ENCODE measurements at places on chromosomes 12 and 14.

DNA sequence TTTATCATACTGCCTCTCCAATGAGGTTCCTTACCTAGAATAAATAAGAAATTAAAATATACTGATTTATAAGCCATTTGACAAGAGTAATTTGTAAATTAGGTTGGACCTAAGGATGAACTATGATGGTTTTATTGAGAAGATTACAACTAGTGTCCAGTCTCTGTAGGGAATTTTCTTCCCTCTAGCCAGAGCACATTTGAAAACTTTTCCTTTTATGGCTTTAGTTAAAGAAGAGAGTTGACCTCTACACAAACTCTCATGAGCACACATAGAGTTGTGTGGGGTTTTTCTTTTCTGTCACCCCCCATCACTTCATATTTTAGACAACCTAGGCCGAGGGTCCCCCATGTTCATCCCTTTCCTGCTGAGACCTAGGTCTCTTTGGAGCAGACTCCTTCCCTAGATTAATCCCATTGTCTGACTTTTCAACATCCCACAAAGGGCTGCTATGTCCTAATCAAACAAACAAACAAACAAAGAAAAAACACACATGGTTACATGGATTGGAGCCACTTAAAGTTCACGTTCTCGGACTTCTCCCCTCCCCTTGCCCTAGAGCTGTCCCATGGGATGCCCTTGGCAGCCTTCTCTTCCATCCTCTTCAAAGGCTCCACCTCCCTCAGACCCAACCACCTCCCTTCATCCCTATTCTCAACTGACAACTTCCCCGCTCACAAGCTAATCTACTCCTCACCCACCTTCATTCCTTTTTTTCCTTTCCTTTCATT, 40.7 kb downstream of the GPR135 start:
- no peak for DNase-seq

DNA sequence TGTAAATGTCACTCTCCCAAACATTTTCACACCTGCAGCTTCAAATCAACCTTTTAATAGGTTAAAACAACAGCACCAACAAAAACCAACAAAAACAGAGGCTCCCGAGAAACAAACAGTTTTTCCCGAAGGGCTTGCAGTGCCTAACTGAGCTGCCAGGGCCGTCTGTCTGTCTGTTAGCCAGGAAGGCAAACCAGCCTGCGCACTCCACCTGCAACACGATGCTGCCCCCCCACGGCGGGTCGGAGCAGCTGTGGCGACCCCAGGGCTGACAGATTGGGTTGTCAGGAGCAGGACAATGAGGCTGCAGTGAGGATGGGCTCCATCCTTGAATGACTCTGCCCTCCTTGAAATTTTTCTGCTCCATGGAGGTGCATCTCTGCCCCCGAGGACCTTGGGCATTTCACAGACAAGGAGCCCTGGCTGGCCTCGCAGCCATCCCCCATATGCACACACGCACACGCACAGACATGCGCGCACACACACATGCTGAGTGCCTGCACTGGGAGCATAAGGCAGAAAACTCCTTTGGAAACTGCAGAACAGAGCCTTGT, 2.6 kb downstream of the RTL1 start:
- DNase-seq = no peak

DNA sequence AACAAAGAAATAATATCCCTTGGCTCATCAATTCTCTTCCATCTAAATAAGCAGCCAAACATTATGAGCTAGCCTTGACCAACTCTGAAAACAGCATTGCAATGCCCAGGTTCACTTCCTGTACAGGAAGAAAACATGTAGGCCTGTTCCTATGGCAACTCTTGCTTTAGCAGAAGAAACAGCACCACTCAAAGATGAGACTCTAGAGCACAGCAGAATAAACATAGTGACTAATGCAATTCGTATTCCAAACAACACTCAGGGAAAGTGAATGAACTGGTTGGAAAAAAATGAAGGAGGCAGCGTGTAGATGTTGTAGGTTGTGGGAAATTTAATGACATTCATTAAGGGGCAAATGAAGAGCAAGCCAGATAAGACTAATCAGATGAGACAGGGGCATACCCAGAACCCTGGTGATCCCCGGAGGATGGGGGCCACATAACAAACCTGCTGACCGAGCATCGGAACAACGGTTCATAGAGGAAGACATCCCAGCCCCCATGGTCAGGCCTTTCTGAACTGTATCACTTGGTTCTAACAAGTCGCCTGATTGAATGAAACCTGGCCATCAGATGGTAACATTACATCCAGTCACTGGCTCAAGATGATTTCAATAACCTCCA, 9.0 kb downstream of the ARHGDIB start:
- DNase-seq = no peak

DNA sequence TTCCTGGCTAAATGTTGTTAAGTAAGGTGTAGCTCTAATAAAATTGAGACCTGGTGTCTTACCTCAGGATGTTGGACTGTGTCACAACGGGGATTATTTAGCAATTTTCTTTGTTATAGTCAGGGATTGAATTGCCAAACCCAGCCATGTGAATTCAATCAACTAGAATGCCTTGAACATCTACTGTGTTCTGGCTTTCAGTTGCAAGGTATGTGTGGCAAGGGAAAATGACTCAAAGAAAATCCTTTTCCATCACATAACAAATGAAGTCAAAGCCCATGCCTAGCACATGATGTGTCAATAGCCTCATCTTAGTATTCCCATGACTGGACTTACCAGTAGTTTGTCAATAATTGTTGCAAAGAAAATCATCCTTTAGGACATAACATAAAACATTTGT, 519.8 kb upstream of the FLRT2 start:
- no peak for DNase-seq

- no peak for DNase-seq
Observed at GRCh38 chr12:51798501-51798900, 50.0 kb downstream of the FIGNL2 start.

All from esophagus squamous epithelium (tissue), 5 donors.